ENCODE measurements at places on chromosomes 12 and 14.

- no peak for DNase-seq
Measured at GRCh38 chr12:9319842-9320173, 111.6 kb upstream of the PZP start.

DNA sequence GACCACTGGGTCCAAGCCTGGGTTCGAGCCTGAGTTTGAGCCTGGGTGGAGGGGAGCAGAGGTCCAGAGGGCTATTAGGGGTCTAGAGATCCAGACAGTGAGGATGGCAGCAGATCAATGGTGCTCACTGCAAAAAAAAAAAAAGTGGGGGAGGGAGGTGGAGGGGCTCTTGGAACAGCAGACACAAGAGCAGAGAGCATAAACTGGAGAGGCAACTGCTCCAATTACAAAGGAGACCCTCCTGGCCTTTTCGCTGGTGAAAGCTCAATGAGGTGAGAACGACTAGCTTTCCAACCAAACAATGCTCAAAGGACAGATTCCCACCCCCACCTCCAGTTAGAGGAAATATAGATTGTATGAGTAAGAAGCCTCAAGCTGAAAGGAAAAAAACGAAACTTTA is 124.2 kb upstream of the TSPAN8 start:
- DNase-seq, result no peak

- no peak for DNase-seq
Measured at GRCh38 chr12:38890102-38890855, 15.1 kb downstream of the CPNE8 start.

DNA sequence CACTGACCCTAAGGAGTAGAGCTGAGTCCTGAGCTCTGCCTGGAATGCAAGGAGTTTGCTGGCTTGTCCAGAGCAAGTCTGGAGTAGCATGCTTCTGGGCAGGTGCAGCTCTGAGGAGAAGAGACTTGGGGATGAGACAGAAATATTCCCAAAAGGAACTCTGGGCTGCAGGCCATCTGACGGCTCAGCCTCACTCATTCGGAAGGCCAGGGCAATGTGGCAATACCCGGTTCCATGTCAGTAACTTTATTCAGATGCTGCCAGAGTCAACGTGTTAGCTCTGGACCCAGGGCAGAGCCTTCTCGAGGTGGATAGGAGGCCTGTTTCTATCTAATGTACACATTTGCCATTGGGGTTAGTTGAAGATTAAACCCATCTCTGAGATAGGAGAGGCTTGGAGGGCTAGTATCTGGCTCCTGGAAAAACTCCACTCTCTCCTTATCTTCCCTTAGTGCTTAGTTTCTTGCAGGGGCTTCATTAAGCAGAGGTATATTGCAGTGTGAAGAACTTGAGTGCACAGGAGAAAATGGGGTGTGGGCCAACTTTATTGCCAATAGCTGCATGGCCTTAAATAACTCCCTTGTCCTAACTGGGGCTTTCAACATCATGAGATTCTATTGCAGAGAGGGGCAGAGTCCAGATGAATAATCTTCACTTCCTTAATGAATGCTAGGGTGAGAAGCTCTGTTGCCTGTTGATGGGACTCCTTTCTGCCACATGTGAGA is 65.6 kb downstream of the NTF3 start:
- DNase-seq, result no peak

- DNase-seq, result no peak
Measured at GRCh38 chr12:131833896-131834641, 5.9 kb downstream of the MMP17 start.

- DNase-seq, result no peak
Measured at GRCh38 chr14:98433436-98433835, 838.6 kb downstream of the BCL11B start.

GRCh38 chr12:52521568-52522266 is 1.5 kb upstream of the KRT5 start:
- no peak for DNase-seq

GRCh38 chr12:19740472-19741131 is 301.3 kb downstream of the AEBP2 start:
- DNase-seq, result no peak

- DNase-seq, result no peak
Measured at GRCh38 chr12:49367381-49368239, at the start of gene SPATS2. SPATS2 (plus strand) TSS chr12:49367462; CDS start chr12:49461013, 93,551 bp downstream.

GRCh38 chr12:87612996-87613395 is 416.2 kb downstream of the C12orf50 start:
- DNase-seq, result no peak

DNA sequence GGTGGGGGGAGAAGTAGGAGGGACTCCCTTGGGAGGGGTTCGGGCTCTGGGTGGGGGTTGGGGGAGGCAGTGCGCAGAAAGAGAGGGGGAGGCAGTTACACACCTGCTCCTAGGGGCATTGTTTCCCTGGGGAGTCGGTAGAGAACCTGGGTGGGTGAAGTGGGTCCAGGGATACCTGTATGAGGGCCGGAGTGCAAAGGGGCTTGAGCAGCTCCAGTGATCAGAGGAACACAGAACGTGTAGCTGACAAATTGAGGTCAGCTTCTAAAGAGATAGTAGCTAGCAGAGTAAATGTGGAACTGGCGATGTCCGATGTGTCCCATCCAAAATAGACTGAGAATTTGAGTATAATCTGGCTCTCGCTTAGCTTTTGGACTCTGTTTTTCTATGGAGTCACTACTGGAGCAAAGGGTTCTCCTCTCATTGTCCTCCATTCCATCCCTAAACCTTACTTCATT is 502 bp downstream of the SMARCD1 start:
- DNase-seq, result no peak

DNA sequence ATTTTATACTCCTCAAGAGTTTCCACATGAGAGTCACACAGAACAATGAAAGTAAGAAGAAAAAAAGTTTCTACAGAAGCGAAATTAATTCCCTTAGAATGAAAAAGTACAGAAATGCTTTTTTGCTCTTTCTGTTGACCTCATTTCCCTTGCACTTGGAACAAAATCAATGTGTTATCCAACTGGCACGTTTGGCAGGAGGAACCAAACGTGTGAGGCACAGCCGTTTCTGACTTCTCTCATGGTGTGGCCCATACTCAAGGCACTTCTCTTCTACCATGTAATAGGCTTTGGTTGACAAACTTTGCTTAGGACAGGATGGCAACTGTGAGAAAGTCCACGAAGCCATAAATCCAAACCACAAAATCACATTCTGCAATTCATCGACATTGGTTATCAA is 297.0 kb downstream of the FUT8 start:
- DNase-seq, result no peak

DNA sequence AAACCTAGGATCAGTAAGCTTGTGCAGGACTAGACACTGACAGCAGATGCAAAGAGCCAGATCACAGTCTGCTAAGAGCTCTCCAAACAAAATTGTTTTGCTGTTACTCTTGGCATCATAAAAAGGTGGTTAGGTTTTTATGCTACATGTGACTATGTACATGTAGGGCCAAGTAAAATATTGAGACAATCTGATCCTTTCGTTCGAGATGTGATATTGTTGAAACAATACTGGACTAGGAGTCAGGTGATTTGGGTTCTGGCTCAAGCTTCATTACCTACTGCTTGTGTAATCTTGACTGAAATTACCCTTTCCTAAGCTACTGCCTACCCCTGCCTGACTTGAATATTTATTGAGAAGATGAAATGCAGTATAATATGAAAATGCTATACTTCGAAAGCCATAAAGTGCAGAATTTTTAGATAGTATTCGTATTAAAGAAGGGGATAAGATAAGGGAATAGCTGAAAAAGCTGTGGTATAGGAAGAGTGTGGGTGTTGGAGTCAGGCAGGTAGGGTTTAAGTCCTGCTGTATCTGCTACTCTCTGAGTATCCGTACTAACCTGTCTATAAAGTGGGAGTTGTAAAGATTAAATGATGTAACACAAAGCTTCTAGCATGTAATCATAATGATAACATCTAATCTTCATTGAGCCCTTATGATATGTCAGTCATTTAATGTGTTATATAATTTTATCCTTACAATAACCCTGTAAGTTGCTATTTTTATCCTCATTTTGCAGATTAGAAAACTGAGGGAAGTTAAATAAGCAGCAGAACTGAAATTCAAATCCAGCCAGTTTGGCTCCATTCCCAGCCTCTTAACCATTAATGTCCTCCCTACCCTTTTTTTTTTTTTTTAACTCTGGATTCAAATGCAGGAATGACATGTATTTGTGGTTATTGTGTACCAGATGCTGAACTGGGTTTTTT is 38.6 kb upstream of the ATF1 start:
- DNase-seq, result no peak

DNA sequence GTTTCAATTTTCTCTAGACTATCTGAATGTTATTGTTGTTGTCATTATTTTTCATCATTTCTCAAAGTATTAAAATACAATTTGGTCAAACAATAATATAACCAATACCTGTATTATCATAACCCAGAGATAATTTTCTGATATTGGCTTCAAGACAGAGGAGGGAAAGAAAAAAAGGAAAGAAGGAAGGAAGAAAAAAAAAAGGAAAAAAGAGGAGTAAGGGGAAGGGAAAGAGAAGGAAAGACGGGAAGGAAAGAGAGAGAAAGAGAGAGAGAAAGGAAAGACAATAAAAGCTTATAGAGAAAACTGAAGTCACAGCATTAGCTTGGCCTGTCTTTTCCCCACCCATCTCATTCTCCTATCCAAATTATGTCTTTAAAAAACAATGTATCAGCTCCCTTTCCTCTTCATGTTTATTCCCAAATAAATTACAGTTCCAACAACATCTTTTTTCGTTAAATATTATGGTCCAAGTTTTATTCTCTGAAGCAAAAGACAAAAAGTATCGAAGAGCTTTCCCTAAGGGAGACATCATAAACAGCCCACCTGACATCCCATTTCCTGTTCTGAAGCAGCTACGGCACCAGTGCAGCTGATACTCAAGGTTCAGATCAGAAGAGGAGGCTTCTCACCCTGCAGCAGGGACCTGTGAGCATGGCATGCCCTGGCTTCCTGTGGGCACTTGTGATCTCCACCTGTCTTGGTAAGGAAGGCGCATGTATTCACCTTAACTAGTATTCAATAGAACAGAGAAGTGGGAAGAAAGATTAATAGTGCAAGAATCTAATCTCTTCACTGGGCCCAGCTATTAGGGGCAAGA is 308.3 kb downstream of the DAD1 start:
- no peak for DNase-seq

DNA sequence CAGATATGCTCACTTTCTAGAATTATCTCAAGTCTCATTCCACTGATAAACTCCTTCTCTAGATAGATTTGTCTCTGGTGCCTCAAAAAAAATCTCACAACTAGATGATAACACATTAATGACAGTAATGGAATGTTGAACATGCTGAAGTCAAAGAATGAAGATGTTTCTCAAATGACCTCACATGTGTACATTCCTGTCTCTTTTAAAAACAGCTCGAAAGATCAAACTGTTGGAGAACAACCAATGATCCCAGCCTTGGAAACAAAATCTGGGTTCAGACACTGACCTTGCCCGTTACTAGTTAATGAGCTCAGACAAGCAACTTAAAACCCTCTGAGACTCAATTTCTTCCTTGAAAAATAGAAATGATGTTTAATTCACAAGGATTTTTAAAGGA is 44.7 kb upstream of the KCNJ8 start:
- no peak for DNase-seq

GRCh38 chr12:18570543-18570942 is 167.3 kb downstream of the PLCZ1 start:
- DNase-seq, result no peak

Data from CD4-positive, alpha-beta T cell treated with Interleukin-15 for 4 hours (primary cell).